ENCODE measurements at places on chromosomes 16 and 17.

DNA sequence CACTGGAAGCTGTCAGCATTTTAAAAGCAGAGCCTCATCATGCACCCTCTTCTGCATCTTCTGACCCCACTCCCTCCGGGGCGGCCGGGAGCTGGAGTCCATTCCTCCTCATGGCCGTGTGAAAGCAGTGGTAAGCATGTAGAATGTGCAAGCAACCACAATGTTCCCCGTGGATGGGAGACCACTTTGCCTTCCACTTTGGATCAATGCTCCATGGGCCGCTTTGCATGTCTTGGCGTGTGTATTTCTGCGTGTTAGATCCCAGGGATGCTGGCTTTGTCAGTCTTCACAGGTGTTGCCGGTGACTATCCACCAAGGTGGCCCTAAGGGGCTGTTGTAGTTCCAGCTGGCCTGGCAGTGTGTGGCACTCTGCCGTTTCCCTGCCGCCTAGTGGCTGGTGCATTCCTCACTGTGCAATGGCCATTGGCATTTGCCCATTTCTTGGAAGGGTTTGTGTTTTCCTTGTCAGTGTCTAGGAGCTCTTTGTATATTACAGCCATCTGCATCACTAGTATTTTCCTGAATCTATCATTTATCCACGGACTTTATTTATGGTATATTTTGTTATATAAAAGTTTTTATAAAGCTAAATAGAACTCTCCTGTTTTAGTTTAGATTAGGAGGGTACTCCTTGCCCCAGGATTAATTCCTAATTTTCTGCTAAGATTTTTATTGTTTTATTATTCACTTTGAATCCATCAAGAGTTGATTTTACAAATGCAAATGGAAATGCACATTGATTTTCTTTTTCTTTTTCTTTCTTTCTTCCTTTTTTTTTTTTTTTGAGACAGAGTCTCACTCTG, 5.8 kb upstream of the ALDH3A1 start:
- peak; percentile 11 for DNase-seq

DNA sequence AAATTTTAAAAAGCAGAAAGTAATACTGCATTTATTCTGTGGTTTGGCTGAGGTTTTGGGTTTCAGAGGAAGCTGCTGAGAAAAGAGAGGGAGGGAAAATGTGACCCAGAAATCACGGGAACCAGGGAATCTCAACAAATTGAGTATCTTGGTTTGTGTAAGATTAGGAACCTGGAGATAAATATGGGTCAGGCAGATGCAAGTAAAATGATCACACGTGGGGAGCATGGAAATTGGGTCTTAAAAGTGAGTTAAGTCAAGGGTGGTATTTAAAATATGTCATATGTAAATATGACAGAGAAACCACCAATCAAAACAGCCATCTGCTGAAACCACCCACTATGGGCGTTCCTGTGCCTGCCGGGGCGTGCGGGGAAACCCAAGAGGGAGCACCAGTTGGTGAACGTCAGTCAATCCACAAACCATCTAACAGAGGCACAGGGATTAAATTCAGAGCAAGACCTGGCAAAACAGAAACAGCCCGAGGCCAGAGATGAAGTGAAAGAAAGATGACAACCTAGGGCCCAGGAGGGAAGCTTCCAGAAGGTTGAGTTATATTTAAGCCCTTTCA, 33.4 kb downstream of the CDH13 start:
- DNase-seq, result peak; percentile 71

GRCh38 chr16:23181506-23181905, 1.0 kb upstream of the SCNN1G start:
- no peak for DNase-seq

DNA sequence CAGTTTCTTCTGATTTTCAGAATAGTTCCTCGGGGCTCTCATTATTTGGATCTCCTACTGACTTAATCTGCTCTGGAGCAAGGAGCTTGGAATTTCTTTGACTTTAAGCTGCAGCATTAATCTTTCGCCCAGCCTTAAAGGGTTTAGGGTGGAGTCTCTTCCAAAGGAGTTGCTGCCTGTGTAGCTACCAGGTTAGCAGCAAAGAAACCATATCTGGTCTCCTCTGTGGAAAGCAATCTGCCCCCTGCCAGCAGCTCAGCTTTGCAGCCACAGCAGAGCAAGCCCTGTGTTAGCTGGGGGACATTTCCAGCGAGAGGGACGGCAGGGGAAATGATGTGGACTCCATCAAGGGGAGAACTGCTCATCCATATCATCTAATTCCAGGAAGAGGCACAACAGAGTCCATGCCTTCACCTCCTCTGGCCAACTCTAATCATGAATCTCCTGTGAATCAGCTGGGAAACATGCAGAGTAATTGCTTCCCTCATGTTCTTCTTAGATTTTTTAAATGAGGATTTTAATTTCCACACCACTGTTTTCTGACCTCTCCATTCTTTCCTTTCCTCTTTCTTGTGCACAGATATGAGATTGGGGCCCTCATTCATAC, 827.6 kb upstream of the CA10 start:
- no peak for DNase-seq

DNA sequence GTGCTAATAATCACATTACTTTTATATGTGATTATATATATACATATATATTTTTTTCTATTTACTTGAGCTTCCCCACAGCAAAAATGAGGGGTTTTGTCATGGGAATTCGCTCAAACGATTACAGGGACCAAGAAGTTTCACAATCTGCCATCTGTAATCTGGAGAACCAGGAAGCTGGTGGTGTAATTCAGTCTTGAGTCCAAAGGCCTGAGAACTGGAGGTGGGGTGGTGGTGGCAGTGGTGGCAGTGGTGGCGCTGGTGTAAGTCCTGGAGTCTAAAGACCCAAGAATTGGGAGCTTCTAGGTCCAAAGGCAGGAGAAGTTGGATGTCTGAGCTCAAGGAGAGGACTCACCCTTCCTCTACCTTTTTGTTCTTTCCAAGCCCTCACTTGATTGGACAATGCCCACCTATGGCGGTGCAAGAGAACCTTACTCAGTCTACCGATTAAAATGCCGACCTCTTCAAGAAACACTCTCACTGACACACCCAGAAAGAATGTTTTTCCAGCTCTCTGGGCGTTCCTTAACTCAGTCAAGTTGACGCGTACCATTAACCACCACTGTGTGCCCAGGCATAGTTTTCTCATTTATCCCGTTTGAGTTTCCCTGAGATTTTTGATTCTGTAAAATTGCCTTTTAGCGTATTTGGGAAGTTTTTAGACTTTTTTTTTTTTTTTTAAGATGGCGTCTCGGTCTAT, 31.9 kb downstream of the POLR2A start:
- DNase-seq, result no peak

DNA sequence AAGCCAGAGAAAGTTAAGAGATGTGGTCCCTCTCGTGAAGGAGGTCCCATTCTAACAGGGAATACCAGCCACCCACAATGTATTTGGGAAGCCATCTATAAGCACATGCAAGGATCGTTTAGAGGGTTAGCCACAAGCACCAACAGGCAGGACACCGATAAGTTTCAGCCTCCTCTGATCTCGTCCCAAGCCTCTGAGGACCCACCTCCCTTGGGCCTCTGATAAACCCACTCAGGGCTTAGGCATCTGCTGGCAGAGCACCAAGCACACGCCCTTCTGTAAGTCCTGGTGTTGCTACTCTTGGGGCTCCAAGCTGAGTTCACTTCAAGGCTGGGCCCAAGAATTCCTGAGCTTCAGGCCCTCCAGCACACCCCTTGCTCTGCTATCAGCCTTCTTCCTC, 5.4 kb upstream of the PNPO start:
- DNase-seq, result no peak

DNA sequence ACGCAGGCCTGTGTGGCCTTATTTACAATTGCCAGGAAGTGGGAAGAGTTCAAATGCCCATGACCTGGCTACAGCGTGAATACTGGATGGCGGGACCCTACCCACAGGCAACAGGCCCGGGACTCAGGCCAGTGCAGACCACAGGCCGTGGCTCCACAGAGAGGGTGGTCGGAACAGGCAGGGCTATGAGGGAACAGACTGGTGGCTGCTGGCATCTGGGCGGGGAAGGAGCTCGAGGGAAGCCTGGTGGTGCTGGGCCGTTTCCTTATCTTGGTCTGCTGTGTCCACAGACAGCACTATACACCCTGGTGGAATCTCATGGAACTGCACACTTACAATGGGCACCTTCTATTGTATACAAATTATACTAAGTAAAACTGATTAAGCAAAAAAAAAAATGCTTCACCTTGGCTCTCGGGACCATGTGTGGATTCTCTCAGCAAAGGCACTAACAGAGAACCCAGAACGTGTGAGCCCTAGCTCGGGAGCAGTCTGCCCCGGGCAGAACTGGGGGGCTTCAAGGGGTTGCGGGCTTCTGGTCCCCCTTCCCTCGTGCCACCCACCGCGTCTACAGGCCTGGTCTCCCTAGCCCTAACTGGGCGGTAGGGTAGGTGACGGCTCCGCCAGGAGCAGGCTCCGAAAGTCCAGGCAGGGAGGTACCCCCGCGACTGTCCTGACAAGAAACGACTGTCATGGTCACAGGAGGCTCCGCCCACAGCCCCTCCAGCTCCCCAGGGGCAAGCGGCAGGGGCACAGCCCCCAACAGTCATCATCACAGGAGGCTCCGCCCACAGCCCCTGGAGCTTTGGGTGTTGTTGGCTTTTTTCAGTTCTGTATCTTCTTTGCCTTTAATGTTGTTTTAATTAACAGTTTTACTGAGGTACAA, 21.8 kb downstream of the CEP131 start:
- DNase-seq, result peak; percentile 46

DNA sequence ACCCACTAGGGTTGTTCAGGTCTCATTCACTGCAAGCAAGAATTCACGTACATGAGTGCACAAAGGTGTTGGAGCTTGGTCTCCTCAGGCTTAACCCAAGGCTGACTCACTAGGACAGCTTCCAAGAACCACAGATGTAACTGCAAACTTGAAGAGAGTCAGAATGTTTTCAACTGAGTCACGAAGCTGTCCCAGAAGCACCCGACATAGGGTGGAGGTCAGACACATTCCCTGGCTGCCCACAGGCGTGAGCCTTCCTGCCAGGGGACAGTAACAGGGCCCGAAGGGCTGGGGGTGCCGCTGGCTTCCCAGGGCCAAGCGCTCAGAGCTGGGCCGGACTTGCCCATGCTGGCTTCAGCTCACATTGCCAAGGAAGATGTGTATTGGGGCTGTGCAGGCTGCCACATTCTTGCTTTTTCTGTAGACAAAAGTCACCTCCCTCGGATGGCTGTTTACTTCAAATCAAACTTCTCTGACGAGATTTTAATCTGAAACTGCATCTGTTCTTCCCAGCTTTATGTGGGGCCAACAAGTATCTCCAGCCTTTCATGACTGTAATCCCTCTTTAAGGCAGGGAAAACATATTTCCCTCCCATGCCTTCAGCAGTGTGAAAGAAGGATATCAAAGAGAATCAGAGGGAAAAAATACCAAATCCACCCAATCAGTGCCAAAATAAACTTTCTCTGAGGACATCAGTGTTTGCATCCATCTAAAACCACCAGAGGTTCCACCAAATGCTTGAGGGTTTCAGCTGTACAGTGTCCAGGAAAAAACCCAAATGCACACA, 14.3 kb downstream of the CMTM3 start:
- peak; percentile 93 for DNase-seq

GRCh38 chr16:80591071-80591915, 50.5 kb downstream of the DYNLRB2 start:
- no peak for DNase-seq

GRCh38 chr16:67388191-67388590, 5.1 kb downstream of the TPPP3 start:
- no peak for DNase-seq

GRCh38 chr16:1990351-1991134, 773 bp downstream of the SYNGR3 start:
- DNase-seq, result no peak

All from stromal cell of bone marrow (primary cell).